Natural killer cell (primary cell): ENCODE measurements at places on chromosomes 7 and 10. TPM values are rescaled to one million over a fixed set of nuclear protein-coding genes. Genes with fewer than 3 reads are reported as not detected.

DNA sequence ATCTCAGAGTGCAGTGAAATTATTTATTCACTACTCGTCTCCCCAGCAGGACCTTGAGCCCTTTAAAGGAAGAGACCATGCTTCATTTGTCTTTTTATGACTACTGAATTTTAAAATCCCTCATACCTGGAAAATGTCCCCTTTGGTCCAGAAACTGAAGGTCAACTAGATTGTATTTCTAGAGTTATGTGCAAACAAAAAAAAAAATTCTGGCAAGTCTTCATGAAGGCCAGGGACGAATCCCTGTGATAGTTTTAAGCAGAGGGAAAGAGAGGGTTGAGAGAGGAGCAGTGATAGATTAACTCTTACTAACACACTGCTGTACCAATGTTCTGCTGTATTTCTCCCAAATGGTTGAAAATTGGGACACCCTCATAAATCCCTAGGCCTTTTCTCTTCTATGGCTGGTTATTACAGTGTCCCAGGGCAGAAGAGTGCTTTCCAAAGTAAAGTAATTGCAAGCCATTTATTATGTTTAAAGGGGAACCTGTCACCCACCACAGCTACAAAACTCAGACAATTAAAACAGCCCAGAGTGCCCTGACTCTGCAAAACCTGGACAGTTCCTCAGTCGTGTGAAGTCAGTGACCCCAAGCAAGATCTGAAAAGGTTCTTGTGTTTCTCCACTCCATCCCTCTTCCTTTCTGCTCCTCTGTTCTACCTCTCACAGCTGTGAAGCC, 182.8 kb upstream of the AOAH start:
- no peak overlapping the region for H3K27ac ChIP-seq
- no peak for DNase-seq

DNA sequence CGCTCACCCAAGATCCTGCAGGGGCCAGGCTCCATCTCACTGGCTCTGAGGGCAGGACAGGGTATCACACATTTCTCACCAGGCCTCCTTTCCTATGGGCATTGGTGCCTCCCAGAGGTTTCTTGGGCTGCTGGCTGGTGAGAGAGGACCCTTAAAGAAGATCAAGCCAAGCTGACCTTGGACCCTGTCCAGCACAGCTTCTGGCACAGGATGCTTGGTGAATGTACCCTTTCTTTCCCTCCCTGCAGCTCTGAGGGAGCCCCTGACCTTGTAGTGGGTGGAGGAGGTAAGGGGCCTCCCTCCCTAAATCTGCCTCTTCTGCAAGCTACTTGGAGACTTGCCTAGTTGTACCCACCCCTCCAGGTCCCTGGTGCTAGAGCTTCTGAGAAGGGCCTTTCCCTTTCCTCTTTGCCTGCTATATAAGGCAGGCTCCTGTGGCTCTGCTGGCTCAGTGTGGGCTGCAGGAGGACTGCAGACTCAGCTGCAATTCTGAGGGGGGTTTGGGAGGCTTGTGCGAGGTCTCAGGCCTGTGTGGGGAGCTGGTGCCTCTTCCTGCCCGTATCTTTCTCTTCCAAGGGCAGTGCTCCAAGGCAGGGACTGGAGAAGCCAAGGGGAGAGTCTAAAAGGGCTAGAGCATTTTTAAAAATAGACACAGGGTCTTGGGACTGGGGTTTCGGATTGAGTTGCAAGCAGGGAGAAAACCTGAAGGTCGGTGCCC, 11.7 kb upstream of the TRIM8 start:
- H3K27me3 ChIP-seq: no peaks in the 10 kb centered on the region
- H3K4me3 ChIP-seq: no peak overlapping the region
- H3K27ac ChIP-seq: no peak overlapping the region
- H3K36me3 ChIP-seq: peaks cover 6% of the 10 kb centered on the region

DNA sequence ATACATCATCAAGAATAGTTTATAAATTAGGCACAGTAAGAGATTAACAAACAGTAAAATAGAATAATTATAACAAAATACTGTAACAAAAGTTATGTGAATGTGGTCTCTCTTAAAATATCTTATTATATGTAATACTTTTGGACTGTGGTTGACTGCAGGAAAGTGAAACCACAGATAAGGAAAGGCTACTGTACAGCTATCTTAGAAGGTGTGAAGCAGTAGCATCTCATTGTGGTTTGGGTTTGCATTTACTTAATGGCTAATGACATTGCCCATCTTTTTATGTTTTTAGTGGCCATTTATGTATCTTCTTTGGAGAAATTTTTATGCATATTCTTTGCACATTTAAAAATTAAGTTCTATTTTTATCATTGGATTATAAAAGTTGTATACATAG, 296.4 kb upstream of the MAGI2 start:
- H3K4me3 ChIP-seq: no peak overlapping the region
- no peaks in the 10 kb centered on the region for H3K4me1 ChIP-seq
- no peaks in the 10 kb centered on the region for H3K27me3 ChIP-seq
- DNase-seq: no peak
- no peaks in the 10 kb centered on the region for H3K36me3 ChIP-seq

DNA sequence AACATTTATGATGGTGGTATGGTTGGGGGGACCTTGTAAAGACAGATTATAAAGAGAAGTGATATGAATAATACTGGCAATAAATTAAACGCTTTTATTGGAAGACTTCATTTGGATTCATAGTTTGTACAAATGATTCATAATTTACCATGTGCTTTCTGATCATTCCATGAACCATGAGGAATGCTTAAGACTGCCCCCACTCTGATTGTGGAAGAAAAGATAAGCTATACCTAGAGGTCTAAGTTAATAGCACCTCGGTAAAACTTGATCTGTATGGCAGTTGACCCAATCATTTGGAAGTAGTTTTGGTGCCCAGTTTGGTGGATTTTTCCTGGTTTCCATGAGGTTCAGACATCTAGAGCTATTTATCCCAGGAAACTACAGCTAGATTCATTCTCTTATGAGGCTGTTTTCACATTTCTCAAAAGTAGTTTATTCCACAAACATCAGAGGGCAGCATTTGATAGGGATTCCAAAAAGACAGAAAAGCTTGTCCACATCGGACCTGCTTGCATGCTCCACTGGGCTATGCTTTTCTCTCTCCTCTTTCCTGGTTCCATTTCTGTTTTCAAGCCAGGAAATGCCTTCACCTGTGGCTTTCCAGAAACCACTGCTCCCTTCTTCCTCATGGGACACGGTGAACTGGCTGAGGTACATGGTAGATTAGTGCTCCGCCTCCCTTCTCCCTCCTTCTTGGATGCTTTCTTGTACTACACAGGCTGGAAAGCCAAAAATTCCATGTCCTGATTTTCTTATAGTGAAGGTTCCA, 29.2 kb downstream of the TFAM start:
- H3K4me1 ChIP-seq: no peaks in the 10 kb centered on the region
- no peaks in the 10 kb centered on the region for H3K36me3 ChIP-seq
- no peak for DNase-seq
- no peak overlapping the region for H3K27ac ChIP-seq

- H3K36me3 ChIP-seq: no peaks in the 10 kb centered on the region
- no peak overlapping the region for H3K4me3 ChIP-seq
- H3K4me1 ChIP-seq: no peaks in the 10 kb centered on the region
- no peak overlapping the region for H3K27ac ChIP-seq
Measured at GRCh38 chr7:134339475-134339874, 22.7 kb upstream of the SLC35B4 start.

- no peak for DNase-seq
- no peaks in the 10 kb centered on the region for H3K4me1 ChIP-seq
- no peak overlapping the region for H3K27ac ChIP-seq
- H3K4me3 ChIP-seq: no peak overlapping the region
- no peaks in the 10 kb centered on the region for H3K36me3 ChIP-seq
- H3K27me3 ChIP-seq: no peaks in the 10 kb centered on the region
Measured at GRCh38 chr7:154647625-154648024, 355.3 kb downstream of the PAXIP1 start.

- DNase-seq: no peak
- no peak overlapping the region for H3K4me3 ChIP-seq
- H3K36me3 ChIP-seq: no peaks in the 10 kb centered on the region
- H3K27me3 ChIP-seq: no peaks in the 10 kb centered on the region
Measured at GRCh38 chr7:451255-452225, 68.1 kb downstream of the PDGFA start.

GRCh38 chr7:146698995-146699610, 582.5 kb downstream of the CNTNAP2 start:
- H3K27me3 ChIP-seq: no peaks in the 10 kb centered on the region
- DNase-seq: no peak
- no peak overlapping the region for H3K27ac ChIP-seq
- H3K36me3 ChIP-seq: no peaks in the 10 kb centered on the region
- no peak overlapping the region for H3K4me3 ChIP-seq
- H3K4me1 ChIP-seq: no peaks in the 10 kb centered on the region

- H3K27ac ChIP-seq: no peak overlapping the region
- H3K36me3 ChIP-seq: no peaks in the 10 kb centered on the region
- DNase-seq: no peak
- no peak overlapping the region for H3K4me3 ChIP-seq
Measured at GRCh38 chr7:132206594-132206993, 369.7 kb downstream of the PLXNA4 start.

Gene ZP3
- 12.9 TPM for total RNA-seq

Gene PROSER2
- 1.9 TPM for total RNA-seq

Gene SLC16A12
- not detected for total RNA-seq
